ENCODE measurements at places on chromosomes 3 and 15.

DNA sequence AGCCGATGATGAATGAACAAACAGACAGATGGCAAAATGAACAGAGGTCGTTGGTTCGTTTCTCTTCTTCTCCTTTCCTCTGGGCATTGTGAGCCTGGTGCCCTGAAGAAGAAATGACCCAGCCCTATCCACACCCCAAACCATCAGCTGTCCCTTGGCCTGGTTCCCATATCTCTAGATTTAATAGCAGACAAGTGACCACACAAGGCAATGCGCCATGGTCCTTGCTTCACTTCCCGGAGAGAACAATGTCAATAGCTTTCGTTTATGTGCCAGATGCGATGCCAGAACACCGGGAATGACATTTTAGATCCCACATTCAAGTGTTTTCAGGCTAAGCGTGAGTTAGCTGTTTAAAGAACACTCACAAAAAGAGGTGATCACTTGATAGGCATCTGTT, 17.7 kb downstream of the POC1A start:
- DNase-seq: no peak

DNA sequence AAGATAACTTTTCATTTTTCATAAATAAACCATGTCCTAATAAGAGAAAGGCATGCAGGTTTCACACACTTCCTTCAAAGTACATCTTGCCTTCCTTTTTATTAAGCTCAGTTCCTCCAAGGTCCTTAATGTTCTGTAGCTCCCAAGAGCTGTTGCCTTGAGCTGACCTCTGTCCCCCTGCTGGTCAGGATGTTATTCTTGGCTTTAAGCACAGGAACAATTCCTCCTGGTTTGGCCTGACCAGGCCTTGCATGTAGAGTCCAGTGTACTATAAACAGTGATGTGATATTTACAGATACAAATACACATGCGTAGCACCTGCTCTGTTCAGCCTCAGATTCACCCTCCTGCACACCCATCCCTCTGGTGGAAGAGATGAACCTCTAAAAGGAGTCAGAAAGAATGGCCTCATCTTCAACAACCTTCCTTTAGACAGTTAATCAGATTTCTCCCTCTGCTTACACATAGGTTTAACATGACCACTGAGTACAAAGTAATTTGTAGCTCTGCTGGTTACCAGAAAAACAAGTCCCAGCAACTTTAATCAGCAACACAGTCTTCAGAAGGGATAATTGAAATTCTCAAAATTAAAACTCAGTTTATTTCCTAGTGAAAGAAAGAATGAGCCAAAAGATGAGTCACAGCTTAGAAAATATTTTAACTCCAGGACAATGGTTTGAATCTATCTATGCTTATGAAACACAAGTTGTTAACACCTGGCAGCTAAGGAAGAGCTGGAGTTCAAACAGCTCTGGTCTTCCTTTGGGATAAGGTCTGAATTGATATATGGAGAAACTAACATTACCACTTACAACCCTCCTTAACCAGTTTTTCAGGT, 46.5 kb downstream of the PTPN9 start:
- no peak for DNase-seq

- no peak for DNase-seq
These were observed 27.9 kb downstream of the PIAS1 start for GRCh38 chr15:68081869-68082505.

- DNase-seq: no peak
These were observed 187.4 kb downstream of the MECOM start for GRCh38 chr3:169475978-169476698.

DNA sequence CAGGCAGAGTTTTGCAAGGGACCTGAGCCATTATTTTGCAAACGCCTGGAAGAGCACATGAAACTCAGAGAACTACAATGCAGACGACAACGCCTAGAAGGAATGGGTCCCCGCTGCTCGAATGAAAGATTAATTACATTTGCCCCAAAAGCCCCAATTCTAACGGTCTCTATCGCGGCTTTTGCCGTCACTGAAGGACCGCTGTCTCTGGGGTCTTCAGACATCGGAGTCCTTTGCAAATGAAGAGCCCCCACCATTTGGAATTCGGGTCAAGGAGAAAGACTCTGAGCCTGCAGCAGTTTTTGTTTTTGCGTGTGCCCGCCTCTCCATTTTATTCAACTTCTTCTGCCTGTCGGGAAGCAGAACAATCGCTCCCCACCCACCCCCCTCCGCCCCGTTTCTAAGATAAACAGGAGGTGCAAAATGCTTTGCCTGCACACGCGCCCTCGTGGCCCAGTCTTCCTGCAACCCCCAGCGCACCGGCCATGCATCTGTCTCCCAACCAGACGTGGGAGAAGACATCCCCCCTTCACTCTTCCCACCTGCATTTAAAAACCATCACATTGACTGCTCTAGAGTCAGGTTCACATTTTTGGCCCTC, 13.5 kb downstream of the SOX2 start:
- no peak for DNase-seq

- no peak for DNase-seq
These were observed 236.9 kb upstream of the TRIM42 start for GRCh38 chr3:140441006-140441405.

DNA sequence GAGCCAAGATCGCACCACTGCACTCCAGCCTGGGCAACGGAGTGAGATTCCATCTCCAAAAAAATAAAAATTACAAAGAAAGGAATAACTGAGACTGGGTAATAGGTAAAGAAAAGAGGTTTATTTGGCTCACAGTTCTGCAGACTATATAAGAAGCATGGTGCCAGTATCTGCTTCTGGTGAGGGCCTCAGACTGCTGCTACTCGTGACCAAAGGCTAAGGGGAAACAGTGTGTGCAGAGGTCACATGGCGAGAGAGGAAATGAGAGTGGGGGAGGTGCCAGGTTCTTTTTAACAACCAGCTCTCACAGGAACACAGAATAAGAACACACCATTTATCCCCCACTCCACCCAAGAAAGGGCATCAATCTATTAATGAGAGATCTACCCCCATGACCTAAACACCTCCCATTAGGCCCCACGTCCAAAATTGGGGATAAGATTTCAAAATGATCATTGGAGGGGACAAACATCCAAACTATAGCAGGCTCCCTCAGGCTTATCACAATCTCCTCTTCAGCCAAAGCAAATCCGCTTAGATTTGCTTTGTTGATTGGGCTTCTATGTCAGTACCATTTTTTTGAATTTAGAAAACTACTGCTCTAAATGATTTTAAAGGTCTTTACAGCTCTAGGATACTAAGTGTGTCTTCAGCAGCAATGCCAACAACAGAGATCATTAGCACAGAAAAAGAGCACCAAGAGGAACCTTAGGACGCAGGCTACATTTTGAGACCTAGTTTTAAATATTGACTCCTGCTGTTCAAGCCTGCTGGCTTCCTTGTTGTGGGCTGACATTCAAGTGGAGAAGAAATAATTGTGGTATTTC, 84.2 kb upstream of the TBL1XR1 start:
- no peak for DNase-seq

DNA sequence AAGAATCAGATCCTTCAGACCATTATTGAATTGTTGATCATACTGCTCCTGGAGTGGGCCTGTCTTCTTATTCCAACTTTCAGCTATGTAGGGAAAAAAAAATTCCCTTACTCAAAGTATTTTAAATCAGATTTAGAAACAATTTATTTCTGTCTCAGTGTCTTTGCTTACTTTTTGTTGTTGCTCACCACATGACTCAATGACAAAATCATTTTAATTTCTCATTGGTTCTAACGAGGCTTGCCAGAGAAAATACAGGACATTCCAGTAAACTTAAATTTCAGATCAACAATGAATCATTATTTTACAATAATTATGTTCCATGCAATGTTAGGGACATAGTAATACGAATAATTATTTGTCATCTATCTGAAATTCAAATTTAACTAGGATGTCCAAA, 748.5 kb upstream of the CBLB start:
- no peak for DNase-seq

- DNase-seq: no peak
These were observed 89.3 kb downstream of the ST6GAL1 start for GRCh38 chr3:187019542-187020072.

DNA sequence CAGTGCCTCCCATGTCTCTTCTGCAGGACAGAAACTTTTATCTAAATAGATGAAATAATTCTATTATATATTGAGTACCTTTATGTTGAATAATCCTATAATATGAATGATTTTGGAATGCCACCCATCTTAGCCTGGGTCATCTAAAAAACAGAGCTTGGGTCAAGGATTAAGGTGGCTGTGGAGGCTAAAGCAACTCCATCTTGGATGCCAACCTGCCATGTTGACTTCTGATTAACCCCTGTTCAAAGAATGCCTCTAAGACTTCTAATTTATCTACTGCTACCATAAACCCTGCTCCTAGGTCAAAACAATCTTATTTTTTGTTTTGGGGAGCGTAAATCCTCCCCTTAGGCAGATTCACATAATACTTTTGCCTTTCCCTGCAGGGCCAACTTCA, 31.5 kb upstream of the C15orf39 start:
- DNase-seq: no peak

GRCh38 chr3:32626631-32627030, 56.0 kb upstream of the DYNC1LI1 start:
- peak; percentile 46 for DNase-seq

GRCh38 chr3:195044411-195044810, 226.5 kb downstream of the XXYLT1 start:
- no peak for DNase-seq

GRCh38 chr3:66411474-66411873, 89.3 kb downstream of the LRIG1 start:
- no peak for DNase-seq

DNA sequence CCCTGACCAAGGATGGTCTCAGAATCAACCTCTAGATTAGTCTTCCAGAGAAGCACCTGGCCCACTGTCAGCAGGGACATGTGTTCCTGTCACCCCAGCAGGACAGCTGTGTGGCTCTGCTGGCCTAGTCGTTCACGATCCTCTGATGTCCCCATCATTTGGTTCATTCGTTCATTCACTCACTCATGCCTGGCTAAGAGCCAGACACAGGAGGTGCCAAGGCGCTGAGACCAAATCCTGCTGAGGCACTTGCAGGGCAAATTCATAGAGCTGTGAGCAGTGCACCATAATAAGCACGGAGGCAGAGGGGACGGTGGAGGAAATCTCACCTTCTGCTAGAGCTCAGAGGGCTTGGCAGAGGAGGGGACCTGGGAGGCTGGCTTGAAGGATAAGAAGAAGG, 49.9 kb upstream of the FGD5 start:
- no peak for DNase-seq
